ENCODE measurements at places on chromosomes 3 and 15.

- no peak for DNase-seq
These were observed 24.9 kb downstream of the PRR23E start for GRCh38 chr3:127217596-127218453.

DNA sequence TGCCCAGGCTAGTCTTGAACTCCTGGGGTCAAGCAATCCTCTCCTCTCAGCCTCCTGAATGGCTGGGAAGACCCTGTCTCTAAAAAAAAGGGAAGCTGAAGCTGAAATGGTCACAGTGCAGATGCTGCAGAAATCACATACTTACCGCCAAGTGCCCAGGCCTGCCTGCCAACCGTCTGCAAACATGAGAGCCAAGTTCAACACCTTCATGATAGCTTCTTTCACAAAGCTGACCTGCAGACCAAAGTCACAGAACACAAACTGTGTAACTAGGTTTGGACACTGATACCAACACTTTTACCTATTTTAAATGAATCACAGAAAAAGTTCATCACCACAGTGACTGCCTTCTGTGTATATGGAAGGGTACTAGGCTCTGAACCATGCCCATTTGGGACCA lies 22.8 kb upstream of the CYFIP1 start:
- no peak for DNase-seq

- DNase-seq: no peak
These were observed 10.3 kb upstream of the MCF2L2 start for GRCh38 chr3:183438735-183439134.

DNA sequence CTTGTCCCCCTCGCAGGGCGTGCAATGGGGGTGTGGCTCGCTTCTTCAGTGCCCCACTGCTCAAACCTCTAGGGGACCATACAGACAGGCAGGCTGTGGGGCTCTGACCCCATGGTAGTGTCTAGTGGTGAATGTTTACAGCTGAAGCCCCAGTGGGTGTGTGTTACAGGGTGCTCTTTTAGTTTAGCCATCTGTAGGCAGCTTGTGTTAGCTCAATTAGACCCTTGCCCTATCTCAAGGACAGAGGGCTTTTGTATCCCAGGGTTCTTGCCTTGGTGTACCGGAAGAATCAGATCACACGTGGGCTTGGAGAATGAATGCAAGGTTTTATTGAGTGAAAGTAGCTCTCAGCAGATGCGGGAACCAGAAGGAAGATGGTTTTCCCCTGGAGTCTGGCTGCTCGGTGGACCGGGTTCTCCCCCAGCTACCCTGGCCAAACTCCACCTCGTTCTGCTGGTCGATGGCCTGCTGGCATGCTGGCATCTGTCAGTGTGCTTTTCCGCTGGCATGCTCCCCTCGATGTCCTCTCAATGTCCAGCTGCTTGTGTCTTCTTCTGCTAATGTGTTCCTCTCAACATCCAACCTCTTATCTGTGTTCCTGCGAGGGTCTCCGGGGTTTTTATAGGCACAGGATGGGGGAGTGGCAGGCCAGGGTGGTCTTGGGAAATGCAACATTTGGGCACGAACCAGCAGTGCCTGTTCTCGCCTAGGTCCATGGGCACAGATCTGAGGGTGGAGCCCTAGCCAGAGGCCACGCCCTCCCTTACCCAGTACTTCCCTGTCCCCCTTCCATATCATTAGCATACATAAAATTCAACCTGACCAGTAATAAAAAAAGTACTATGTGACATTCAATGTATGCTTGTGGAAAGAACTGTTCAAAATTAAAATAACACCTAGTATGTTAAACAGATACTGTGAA lies 6.6 kb downstream of the SPCS1 start:
- no peak for DNase-seq

GRCh38 chr3:187269486-187269885 lies 22.1 kb downstream of the MASP1 start:
- DNase-seq: no peak

- no peak for DNase-seq
These were observed 237.2 kb upstream of the DPH6 start for GRCh38 chr15:35783203-35783602.

GRCh38 chr3:197365586-197365985 lies 67.2 kb upstream of the DLG1 start:
- no peak for DNase-seq

DNA sequence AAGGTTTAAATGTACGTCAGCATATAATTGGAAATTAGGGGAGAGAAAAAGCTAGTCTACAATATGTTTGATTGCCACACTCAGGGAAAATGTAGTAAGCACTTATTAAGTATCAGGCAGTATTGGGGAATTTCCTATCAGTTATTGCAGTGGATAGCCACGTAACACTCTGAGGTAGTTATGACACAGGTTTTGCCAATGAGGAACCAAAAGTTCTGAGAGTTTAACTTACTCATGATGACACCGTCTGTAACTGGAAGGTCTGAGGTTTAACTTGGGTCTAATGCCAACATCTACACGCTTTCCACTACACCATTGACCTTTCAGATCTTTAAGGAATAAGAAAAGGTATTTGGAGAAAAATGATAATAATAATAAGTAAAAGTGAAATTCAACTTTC lies 89.5 kb downstream of the ZMAT3 start:
- DNase-seq: no peak

GRCh38 chr15:22735781-22736180 lies 50.7 kb upstream of the NIPA1 start:
- DNase-seq: no peak

- DNase-seq: no peak
These were observed 157.4 kb upstream of the LRTM1 start for GRCh38 chr3:55085231-55085630.

DNA sequence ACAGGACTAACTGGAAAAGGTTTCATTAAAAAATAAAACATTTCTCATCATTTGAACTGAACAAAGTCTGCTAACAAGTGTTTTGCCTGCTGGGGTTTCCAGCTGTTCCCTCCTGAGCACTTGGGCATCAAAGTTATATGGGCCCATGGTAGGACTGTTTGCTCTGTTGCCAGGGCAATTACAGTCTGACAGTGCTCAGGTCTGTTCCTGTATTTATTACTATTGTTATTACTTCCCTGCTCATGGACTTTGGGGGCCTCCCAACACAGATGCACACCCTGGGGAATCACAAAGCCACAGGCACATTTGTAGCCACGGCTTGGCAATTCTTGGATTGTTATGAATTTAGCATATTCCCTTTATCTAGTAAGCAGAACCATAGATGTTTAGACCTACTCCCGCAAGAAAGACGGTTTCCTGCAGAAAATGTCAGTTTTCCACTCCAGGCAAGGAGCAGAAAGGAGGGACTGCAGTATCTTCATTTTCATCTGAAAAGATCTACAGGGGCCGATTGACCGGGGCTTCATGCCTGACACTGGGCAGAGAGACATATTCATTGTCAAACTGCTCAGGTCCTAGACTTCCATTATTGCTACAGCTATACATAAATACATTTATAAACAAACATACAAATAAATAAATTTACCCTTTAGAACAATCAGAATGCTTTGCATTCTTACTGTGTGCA lies 580.2 kb downstream of the AGBL1 start:
- no peak for DNase-seq

DNA sequence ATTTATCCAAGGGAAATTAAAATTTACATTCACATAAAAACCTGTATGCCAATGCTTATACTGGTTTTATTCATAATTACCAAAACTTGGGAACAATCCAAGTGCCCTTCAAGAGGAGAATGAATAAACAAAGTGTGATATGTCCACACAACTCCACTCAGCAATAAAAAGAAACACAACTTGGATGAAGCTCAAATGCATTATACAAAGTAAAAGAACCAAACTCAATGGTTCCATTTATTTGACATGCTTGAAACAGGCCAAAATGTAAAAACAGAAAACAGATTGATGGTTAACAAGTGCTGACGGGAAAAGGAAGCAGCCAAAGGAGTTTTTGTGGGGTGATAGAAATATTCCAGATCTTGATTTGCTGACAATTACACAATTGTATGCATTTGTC lies 23.5 kb downstream of the OCA2 start:
- no peak for DNase-seq

- no peak for DNase-seq
These were observed 686.9 kb downstream of the GRM7 start for GRCh38 chr3:7547826-7548225.

GRCh38 chr3:59411694-59412093 lies 361.9 kb upstream of the CFAP20DC start:
- DNase-seq: no peak

DNA sequence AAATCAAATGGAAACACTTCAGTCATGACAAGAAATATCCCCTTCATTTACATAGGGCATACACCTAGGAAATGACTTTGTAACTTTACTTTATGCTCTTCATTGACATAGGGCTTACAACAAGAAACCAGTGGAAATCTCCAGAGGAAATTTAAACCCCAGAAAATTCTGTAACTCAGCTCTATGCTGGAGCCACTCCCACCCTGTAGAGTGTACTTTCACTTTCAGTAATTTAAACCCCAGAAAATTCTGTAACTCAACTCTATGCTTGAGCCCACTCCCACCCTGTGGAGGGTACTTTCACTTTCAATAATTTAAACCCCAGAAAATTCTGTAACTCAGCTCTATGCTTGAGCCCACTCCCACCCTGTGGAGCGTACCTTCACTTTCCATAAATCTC lies 987.1 kb upstream of the CADM2 start:
- DNase-seq: no peak

DNA sequence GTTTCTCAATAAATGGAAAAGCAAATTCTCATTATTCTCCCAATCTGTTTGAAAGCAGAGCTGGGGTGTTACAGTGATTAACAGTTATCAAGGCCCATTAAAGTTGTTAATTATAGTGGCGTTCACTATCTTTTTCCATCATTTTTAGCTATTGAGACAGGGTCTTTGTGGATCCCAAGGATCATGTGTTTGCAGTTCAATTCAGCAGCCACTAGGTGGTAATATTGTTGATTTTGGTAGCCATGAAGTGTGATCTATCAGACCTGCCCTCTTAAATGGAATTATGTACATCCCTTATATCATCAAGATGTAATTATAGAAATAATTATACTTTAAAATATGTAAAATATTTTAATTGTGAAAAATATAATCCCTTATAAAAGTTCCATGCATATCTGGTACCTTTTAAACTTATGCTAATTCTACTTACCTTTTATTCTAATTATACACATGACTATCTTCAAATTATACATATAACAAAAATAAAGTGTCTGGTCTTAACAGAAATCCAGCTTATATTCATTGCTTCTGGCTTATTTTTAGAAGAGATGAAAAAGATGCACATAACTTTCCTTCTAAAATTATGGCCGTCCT lies 126.4 kb downstream of the GREM1 start:
- no peak for DNase-seq

DNA sequence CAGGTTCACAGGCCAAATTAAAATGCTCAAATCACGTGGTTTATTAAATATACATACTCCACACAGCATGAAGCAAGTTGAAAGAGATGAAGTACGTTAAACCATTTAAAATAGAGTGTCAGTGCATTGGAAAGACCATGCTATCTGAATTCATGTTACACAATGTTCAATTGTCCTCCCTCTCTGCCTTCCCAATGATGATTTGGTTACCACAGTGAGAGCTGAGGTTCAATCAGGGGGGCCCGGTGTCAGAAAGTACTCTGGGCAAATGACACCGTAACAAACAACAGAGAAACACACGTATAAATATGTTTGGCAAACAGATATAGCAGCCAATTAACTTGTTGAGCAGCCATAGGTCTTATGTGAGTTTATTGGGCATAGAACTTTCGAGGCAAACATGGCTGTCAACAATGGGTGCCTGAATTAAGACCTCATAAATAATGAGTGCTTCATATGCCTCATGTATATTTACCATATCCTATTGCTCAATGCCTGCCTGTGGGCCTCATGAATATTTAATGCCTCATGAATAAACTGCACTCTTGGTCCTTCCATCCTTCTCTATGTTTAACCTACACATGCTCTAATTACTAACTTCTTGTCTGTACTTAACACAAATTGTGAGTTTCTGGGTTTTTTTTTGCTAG lies 641.5 kb downstream of the PLOD2 start:
- DNase-seq: no peak

DNA sequence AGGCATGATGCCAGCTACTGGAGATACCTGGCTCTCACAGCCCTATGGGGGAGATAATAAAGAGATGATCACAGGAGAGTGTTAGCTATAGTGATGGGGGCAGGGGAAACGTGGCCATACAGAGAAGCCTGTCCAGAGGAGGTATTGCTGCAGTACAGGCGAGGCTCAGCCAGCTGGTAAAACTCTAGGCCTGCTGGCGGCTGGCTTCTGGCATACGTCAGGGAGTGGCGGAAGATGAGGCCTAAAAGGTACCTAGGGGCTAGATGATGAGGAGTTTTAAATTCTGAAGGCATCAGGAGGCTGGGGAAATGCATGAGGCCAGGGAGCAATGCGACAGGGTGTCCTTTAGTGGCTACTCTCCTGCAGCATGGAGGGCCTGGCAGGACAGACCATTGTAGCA lies 110.7 kb downstream of the EEFSEC start:
- no peak for DNase-seq

DNA sequence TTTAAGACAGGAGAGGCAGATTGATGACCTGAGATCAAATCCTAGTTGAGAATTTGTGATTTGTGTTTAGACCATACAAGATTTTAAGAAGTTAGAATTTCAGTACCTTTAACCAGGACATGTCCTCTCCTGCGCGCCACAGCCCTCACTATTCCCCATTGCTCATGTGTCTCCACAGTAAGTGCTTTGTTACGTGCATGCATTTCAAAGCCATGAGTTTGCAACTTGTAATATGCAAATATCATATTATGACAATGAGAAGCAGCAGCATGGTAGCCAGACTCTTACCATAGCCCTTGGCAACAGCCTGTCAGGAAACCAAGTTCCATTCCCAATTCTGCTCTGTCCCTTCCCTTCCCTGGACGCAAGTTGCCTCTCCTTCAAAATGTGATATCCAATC lies 73.3 kb upstream of the ATP13A5 start:
- DNase-seq: no peak

GRCh38 chr3:143123353-143123984 lies 3.9 kb downstream of the CHST2 start:
- no peak for DNase-seq

DNA sequence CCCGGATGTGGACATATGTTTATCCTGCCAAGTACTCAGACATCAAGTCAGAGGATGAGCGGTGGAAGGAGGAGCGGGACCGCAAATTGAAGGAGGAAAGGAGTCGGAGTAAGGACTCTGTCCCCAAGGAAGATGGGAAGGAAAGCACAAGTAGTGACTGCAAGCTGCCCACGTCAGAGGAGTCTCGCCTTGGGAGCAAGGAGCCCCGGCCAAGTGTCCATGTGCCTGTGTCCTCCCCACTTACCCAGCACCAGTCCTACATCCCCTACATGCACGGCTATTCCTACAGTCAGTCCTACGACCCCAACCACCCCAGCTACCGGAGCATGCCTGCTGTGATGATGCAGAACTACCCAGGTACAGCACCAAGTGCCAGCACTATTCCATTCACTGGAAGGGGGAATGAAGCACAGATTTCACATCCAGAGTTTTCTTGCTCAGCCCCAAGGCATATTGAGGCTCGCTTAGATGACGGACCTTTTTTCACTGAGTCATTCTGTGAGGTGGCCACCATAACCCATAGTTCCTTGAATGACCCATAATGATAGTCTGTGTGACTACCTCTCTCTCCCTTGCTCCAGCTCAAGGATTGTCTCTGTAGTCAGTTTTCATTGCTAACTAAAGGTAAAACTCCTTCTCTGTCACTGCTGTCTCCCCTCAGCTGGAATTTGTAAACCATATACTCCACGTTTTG lies 97.1 kb downstream of the RBPMS2 start:
- DNase-seq: no peak
